ENCODE measurements at places on chromosomes 3 and 15.

DNA sequence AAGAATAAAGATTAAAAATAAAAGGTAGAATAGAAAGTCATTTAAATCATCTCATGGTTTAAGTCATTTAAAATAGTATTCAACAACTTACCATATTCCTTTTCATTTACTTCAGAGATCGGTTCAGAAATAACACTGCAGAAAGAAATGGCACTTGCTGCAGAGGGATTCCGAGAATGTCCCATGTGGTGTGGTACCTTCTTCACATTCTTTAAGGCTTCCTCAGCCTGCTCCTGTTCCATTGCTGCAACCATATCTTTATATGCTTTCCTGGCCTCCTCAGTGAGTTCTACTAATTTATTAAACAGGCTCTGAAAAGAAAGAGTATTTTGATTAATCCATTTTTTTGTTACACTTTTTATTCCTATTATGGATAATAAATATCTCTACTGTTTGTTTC lies 32.6 kb upstream of the SHC4 start:
- no peak for DNase-seq

DNA sequence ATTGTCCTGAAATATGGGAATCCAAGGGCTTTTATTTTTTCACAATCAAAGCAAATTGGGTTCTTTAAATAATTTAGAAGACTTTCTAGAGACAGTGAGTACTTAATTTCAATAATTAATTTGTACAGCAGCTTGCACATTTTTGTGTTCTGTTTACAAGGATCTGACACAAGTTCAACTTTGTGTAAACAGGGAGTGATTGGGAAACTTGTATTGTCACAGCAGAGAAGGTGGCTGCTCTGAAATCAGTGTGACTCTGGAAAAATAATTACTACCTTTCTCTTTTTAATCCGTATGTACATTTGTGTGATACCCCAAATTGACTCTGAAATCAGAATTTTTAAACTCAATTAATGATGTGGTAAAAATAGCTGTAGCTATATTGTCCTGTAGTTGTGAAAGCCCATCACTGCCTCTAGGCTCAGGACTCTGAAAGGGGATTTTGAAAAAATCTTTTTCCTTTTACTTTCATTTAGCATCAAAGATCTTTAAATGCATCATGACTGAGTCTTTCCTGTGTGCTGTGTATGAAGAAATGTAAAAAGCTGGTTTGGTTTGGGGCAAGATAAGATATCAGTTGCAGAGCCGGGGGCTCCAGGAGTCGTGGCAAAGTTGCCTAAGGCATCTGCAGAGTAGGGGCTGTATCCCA lies 45.1 kb downstream of the MFSD1 start:
- DNase-seq, result no peak

DNA sequence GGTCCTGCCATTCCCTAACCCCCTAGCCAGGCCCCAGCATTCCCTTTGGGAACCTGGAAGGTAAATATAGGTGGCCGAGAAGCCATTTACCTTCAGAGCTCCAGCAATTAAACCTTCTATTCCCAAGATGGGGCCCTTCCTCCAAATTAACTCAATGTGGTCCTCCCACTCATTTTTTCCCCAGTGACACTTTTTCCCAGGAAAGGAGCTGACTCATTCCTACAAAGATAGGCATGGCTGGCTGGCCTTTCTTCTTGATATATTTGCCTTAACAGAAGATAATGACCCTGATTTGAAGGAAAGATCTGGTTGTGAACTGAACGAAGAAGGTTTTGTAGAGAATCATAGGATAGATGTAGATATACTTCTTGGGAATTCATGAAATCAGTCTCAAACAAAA lies 279.0 kb upstream of the VEPH1 start:
- no peak for DNase-seq

GRCh38 chr3:66383023-66383422 lies 117.8 kb downstream of the LRIG1 start:
- no peak for DNase-seq

GRCh38 chr15:32844118-32844711 lies 126.4 kb downstream of the GREM1 start:
- DNase-seq, result peak; percentile 33

DNA sequence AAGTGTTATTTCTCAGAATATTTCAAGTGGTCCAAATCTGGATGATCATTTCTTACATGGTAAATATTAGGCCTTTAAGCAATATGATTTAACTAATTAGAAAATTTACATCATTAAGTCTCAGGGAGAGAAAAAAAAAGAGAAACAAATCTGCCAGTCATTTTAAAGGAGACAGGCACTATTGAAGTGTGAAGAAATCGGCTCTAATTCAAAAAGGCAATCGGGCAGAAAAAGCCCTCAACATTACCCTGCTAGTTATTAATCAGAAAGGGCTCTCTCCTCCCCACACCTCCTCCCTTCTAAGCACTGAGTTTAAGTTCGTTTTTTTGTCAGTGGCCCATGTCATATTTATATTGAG lies 215.9 kb downstream of the MEIS2 start:
- no peak for DNase-seq

GRCh38 chr3:189937302-189938127 lies 183.2 kb downstream of the P3H2 start:
- no peak for DNase-seq

DNA sequence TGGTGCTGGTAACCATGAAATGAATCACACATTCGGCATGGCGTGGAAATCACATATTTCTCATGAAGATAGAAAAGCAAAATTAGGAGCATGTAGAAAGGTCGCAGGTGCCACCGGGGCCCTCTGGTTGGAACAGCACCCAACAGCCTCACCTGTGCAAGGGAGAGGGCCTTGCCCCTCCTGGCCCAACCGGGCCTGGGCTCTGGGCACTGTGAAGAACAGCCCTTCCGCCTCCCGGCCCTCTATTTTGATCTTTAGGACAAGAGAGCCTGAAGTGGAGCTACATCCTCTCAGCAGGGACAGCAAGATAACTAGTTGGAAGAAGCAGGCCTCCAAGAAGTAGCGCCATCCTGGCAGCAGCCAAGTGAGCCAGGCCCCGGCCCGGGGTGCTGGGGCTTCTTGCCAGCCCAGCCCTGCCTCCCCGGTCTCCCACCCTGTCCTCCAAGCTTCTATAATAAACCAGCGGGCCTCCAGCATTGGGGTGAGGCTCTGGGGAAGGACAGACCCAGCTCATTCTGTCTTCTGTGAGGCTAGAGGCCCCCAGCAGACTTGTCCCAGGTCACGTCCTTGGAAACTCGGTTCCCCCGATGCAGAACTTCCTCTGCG lies 46.1 kb upstream of the FGD5 start:
- no peak for DNase-seq

DNA sequence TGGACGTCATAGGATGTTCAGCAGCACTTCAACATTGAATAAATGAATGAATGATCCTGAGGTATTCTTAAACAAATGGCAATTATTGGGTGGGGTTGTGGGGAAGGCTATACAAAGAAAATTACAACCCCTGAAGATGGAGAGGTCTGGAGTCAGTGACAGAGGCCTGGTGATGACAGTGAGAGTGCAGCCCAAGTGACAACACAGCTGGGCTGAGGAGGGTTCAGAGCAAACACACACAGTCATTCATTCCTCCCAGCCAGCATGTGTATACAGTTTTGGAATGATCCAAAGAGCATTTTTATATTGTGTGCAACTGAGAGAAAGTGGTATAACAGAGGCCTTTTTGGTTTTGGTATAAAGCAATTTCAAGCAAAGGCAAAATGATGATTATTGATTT lies 148.1 kb downstream of the ANO10 start:
- DNase-seq, result no peak

GRCh38 chr15:30979457-30979856 lies 12.0 kb downstream of the MTMR10 start:
- no peak for DNase-seq

DNA sequence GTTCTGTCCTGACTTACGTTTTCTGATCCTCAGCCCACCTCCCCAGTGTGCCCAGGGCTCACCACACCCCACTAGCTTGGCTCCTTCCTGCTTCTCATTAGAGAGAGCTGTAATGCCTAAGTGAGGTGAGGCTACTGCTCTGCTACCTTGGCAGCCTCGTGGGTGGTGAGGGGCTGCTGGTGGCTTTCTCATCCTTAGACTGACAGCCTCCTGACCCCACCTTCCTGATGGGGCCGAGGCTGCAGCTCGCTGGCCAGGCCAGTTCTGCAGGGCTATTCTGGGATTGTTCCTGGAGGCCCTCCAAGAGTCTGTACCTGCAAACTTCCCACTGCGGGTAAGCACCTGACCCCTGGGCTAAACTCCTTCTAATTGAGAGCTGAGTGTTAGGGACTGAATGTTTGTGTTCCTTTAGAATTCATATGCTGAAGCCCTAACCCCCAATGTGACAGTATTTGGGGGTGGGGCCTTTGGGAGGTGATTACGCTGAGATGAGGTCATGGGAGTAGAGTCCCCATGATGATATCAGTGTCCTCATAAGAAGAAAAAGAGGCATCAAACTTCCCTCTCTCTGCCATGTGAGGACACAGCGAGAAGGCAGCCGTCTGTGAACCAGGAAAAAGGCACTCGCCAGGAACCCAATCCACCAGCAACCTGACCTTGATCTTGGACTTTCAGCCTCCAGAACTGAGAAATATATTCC lies 38.1 kb upstream of the IQSEC1 start:
- DNase-seq, result no peak

- DNase-seq, result no peak
Measured at GRCh38 chr15:87527416-87527815, 729.1 kb downstream of the NTRK3 start.

DNA sequence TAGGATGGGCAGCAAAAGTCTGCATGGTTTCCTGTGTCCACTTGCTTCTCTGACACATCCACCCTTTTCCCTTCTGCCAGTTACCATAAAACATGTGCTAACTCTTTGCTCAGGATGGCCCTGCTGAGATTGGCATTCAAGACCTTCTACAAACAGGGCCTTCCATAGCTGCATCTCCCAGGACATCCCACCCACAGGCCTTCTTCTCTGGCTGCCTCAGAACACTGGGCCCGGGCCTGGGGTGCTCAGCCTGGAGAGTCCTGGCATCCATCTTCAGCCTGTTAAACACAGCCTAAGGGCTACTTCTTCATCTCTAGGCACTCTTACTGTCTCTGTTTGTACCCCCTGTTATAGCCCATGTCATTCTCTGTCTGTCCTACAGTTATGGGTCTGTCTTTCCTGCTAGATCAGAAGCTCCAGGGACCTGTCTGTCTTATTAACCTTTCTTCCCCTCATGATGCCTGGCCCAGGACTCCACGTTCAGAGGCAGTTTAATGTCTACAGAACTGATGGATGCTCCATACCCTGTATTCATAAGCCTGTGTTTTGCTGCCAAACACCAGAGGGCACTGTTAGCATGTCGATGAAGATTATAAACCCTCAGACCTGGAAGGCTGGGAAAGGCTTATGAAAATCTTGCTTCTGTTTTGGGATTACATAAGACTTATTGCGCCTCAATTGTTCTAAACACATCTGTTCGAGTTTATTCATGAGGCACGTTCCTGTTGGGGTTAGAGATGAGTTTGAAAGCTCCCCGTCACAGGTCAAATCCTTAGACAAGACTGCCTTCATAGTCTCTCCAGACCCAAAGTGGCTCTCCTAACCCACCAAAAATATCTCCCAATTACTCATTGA lies 16.5 kb downstream of the SEMA3G start:
- no peak for DNase-seq

GRCh38 chr15:37094915-37095711 lies 5.2 kb downstream of the MEIS2 start:
- DNase-seq, result no peak

All from NCI-H748 treated with DMSO at 0.1 percent for 48 hours (cell line).